T-helper 9 cell (primary cell): ENCODE measurements at places on chromosomes 2 and 18.
A peak's percentile ranks its signal among the peaks of the same experiment; 100 is the strongest.

DNA sequence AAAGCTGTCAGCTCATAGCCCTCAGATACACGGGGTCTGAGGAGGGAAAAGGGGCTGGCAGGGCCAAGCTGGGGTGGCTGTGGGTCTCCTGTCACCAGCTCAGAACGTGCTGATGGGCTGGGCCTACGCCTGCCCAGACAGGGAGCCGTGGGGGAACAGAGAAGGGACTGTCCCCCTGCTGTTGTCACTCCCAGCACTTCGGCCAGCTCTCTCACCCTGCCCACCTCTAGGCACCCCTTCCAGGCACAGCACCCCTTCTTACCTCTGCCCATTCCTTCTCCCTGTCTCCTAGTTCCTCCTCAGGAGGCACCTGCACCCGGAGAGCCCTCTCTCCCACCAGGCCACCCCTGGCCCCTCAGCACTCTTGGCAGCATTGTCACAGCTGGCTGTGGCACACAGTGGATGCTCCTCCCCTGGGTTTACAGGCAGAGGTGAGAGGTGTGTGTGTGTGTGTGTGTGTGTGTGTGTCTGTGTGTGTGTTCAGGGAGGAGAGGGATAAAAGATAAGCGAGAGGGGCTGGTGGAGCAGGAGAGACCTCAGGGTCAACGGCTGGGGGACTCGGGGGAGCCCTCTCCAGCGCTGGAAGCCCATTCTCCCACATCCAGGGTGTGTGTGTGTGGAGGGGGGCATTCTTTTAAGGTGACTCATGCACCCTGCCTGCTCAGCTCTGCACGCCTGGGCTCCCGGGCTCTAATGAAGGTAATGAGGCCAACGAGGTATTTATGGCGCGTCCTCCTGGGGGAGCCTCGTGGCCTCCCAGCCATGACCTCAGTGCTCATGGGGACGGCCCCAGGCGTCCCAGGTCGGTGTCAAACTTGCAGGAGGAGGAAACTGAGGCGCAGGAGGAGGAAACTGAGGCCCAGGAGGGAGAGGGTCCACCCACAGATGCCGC, 66.1 kb upstream of the SMAD7 start:
- DNase-seq, result no peak

DNA sequence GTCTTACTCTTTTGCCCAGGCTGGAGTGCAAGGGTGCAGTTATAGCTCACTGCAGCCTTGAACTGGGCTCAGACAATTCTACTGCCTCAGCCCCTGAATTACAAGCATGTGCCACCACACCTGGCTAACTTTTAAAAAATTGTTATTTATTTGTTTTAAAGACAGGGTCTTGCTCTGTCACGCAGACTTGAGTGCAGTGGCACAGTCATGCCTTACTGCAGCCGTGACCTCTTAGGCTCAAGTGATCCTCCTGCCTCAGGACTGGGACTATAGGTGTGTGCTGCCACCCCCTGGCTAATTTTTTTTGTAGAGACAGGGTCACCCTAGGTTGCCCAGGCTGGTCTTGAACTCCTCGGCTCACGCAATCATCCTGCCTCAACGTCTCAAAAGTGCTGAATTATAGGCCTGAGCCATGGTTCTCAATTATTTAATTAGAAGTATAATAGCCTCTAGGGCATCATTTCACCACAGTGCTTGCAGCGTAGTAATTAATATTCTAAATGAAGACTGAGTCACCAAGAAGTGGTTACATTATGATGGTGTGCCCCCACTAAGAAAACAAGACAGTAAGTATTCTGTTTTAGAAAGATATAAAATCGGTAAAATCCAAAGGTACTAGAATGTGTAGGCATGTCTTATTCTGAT, 69.6 kb downstream of the EML4 start:
- DNase-seq, result no peak

DNA sequence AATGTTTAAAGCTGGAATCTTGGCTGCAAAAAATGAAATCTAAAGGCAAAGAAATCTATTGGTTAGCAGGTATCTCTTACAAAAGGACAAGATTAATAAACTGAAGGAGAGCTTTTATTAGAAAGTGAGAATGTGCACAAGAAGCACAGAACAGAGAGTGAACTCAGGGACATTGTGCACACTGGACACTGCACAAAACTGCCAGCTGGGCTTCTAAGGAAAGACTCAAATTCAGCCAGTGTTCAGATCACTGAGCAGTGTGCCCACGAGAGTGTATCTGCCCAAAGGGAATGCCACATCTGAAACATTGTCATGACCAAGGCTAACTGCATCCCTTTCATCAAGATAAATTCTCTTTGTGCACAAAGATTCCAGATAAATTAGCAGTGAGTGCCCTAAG, 129.7 kb upstream of the KCNH7 start:
- DNase-seq, result no peak

GRCh38 chr18:45349019-45349418, 266.3 kb upstream of the SLC14A2 start:
- no peak for DNase-seq

GRCh38 chr2:239379641-239380170, 21.1 kb downstream of the HDAC4 start:
- DNase-seq, result no peak

GRCh38 chr18:28063271-28063761, 113.6 kb downstream of the CDH2 start:
- DNase-seq, result no peak

- no peak for DNase-seq
Measured at GRCh38 chr2:211722928-211723327, 815.7 kb downstream of the ERBB4 start.

DNA sequence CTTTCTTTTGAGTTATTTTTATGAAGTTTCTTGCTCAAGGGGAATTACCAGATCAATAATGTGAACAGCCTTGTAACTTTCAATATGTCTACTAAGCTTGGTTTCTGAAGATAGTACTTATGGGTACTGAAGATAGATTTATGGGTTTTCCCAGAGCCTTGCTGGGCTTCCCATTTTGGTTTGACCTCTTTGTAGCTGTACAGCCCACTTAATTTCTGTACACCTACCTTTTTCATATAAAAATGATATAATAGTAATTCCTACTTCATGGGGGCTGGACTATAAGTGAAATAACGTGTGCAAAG, 22.2 kb downstream of the IL1R2 start:
- no peak for DNase-seq

- DNase-seq, result no peak
Measured at GRCh38 chr18:31440787-31441186, 6.8 kb upstream of the DSG3 start.

GRCh38 chr2:232876161-232876977, 6.3 kb downstream of the SNORC start:
- DNase-seq, result no peak

GRCh38 chr2:123448801-123449200, 576.3 kb upstream of the CNTNAP5 start:
- no peak for DNase-seq

- DNase-seq, result peak; percentile 32
Measured at GRCh38 chr18:12911025-12911928, 27.2 kb upstream of the PTPN2 start.

DNA sequence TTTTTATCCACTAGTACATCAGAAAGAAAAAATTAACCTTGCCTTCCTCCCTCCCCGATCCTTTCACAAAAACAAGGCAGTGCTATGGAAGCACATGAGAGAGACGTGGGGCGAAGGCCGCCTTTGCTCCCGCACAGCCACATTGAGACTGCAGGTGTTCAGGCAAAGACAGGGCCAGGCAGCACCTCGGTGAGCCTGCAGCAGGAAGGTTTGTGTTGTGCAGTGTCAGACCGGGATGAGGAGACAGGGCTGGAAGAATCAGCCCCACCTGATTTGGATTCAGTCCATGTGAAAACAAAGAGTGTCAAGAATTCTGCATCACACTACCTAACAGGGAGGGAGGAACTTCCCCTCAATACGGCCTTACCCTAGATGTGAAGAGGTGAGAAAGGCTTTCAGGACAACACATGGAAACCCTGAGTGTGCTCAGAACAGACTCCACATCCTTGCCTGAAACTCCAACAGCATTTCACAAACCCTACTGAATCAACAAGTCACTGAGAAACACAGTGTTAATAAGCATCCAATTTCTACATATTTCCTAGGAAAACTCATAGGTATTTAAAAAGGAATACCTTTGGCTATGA, 59.6 kb downstream of the HDAC4 start:
- no peak for DNase-seq

DNA sequence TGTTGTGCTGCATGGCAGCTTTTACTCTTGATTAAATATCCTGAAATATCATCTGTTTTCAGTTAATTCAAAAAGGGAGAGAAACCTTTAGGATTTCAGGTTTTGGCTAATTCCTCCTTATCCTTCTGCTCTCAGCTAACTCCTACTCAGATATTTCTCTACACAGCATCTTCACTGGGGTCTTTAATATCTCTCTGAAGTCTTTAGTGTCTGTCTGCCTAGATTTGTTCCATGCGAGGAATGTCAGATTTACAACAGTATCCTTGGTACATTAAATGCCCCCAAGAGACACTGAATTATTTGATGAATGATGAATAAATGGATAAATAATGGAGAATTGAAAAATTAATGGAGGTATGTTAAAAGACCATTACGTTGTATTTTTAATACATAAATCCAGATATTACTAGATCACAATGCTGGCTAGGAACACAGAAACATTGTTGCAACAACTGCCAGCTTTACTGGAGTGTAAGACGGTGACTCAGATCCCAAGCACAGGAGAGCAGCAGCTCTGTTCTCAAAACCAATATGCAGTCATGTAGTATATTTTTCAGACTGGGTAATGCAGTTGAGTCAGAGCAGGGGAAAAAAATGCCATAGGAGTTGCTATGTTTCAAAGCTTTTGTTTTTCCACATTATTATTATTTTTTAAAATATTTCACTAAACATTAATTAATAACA, 388.0 kb upstream of the SYT4 start:
- DNase-seq, result no peak

- DNase-seq, result no peak
Measured at GRCh38 chr2:157497638-157498314, 53.9 kb upstream of the CYTIP start.

- no peak for DNase-seq
Measured at GRCh38 chr2:56239437-56239836, 55.6 kb downstream of the CCDC85A start.

DNA sequence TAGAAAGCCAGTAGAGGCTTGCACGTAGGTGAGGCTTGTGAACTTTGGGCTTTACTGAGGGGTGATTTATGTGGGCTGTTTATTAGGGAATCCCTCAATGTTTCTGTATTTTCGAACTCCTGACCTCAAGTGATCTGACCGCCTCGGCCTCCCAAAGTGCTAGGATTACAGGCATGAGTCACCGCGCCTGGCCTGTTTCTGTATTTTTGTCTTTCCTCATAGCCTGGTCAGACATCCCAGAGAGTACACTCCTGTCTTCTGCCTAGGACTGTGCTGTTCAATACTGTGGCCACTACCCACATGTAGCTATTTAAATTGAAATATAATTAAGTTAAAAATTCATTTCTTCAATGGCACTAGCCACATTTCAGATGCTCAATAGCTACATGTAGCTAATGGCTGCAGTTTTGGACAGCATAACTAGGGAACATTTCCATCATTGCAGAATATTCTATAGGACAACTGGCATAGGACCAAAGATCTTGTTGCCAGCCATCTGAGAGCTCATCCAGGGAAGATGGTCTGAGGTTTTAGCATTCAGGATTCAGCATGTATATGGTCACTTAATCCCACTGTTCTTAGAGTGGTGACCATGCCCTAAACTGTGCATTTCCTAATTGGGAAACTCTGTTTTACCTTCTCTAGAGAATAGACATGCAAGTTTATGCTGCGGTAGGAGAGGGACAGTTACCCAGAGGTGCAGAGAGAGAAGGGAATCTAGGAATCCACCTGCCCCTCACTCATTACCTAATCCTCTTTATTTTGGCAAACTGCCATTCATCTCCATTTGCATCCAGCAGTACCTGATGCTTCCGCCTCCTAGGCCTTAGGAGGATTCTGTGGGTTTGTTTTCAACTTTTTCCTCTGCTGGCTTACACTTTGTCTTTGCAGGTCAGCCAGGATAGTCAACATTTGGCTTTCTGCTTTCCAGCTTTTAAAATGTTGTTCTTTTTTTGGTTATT, 64.4 kb downstream of the LCLAT1 start:
- DNase-seq, result no peak

GRCh38 chr2:176702131-176702530, 432.9 kb downstream of the MTX2 start:
- no peak for DNase-seq

- DNase-seq, result no peak
Measured at GRCh38 chr2:19224011-19224410, 134.4 kb downstream of the OSR1 start.

DNA sequence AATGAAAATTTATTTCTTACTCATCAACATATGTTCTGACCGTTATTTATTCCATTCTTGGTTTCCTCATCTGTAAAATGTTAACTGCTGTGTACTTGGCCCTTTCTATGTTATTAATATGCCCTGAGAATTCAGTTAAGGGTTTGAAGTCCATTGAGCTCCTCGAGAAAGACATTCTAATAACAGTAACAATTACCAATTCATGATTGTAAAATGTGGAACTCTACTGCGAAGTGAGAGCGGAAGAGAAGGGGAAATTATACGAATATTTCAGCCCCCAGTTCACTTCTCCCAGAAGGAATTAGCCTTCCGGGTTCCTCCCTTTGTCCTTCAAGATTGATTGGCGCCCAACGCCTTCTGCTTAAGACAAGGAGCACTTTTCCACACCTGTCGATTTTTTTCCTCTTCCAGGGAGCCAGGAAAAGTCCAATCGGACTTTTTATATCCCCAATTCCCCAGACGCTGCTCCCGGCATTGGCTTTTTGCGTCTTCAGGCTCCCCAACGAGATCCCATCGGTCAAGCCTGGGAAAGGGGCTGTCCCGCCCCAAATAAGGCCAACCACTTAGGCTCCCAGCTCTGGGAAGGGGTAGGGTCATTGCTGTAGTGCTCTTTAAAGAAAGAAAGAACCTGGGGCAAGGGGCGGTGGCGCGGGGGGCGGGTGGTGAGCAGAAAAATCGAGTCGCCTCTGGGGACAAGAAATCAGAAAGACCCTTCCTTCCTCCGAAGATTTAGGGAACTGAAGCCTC, 1.6 kb downstream of the DSC2 start:
- DNase-seq, result no peak

DNA sequence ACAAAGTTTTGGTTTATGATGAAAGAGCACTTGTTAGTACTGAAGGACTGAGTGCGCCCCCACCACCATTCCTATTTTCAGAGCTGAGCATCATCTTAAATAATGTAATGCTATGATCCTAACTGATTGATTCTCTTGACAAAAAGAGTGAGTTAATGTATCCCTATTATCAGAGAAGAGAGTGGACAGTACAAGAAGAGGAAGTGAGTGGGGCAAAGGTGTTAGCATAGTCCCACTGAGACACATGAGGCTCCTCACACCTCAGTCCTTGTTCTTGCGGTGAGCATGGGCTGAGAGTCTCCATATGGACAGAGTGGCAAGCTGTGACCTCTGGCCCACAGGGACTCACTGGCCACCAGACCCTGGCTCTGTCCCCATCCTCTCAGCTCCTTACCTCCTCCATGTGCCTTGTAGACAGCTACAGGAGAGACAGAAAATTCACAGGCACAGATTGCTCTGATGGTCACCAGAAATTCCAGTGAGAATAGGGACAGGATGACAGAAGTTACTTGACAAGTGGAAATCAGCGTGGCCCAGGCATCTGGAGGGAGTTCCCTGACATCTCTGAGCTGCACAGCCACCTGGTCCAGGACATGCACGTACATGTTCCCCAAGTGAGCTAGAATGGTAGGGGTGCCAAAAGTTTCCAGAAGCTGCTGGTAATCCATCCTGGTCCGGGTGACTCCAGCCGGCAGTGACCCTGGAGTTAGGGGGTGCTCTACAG, 32.6 kb downstream of the NAPG start:
- DNase-seq, result no peak
